Upper lobe of left lung (tissue), 6 donors: ENCODE measurements at places on chromosomes 2 and 18. TPM values are rescaled to one million over a fixed set of nuclear protein-coding genes. Genes with fewer than 3 reads are reported as not detected.

The PMS1 gene
- total RNA-seq = 27.1 TPM

The PLGLB2 gene
- 7.1 TPM for total RNA-seq

The KCNK3 gene
- total RNA-seq = 3.0 TPM

The CLHC1 gene
- 16.8 TPM for total RNA-seq

The TUBA3E gene
- total RNA-seq = not detected
